ENCODE measurements at places on chromosomes 13 and 19.
A peak's percentile ranks its signal among the peaks of the same experiment; 100 is the strongest.

GRCh38 chr13:97535614-97536013, 101.6 kb downstream of the RAP2A start:
- no peak for DNase-seq

- no peak for DNase-seq
Measured at GRCh38 chr19:47414469-47414868, 4.9 kb downstream of the MEIS3 start.

- DNase-seq, result no peak
Measured at GRCh38 chr19:41863209-41863931, 3.3 kb downstream of the RPS19 start.

- DNase-seq, result no peak
Measured at GRCh38 chr13:49464085-49464484, 20.0 kb downstream of the SETDB2 start.

DNA sequence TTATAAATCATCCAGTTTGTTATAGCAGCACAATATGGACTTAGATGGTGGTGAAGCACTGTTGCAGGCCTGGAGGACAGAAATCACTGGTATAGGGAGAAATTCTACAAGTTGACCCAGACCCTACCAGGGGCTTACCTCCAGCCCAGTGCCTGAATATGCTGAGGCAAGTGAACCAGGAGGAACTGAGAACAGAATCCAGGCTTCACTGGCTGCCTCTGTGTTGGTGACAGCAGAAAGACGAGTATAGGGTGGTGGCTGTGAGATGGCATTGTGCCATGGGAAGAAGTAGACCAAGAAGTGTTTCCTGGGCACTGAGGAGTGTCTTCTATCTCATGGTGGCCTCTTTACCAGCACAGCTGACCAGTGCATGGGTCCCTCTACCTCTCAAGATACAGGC, 15.9 kb upstream of the EID2 start:
- no peak for DNase-seq

DNA sequence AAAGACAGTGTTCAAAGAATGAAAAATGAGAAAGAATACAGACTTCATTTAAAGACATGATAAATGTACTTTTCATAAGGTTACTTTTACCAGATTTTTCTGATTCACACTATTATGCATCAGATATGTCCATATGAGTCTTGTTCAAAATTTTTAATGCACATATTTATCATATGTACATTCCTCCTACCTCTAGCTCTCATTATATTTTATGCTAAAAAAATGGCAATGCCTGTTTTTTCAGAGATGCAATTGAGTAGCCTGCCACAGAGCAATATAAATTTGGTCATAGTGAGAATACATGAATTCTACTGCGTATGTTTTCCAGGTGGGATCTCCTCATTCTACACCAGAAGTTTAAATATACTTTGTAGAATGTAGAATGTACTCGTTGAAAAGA, 807.0 kb upstream of the SLITRK6 start:
- DNase-seq, result no peak

DNA sequence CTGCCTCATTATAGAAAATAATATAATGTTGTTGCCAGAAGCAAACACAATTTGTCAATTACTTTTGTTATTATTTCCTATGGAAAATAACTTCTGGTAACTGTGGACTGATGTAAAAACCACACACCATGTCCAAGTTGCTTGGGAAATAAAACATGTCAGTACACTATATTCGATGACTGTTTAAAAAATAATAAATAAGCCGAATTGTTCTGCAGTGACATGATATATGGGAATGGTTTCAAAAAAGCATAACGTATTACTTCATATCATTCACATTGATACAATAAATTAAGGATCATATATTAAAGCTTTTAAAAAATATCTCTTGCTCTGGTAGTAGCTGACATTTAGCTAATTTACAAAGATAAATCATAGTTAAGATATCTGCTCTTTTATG, 2062.1 kb downstream of the PCDH9 start:
- DNase-seq, result no peak

DNA sequence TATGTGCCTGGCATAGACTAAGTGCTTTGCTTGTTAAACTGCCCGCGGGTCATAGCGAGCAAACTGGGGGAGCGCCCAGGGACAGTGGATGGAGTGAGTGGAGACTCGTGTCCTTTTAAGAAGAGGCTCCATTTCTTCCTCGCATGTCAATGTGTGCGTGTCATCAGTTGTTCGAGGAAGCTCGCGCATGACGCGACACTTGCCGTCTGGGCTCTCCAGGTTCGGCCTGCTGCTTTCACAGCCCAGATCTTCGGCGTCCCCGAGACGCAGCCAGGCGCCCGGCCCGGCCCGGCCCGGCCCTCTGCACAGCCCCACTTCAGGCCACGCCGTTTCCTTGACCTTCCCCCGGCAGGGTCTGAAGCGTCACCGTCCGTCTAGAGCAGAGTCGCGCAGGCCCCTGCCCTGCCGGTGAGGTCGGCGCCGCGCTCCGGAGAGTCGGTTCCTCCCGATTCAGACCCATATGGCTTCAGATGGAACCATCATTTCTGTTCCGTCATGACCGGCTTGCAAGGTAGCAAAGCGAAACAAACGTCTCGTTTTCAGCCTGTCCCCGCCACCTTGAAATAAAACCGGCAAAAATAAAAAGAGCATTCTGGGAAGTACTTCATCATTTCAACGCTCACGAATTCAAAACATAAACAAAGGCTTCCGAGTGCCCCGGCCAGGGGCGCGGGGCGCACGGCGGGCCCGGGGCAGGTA, 599 bp upstream of the ARHGEF7 start:
- DNase-seq, result no peak

DNA sequence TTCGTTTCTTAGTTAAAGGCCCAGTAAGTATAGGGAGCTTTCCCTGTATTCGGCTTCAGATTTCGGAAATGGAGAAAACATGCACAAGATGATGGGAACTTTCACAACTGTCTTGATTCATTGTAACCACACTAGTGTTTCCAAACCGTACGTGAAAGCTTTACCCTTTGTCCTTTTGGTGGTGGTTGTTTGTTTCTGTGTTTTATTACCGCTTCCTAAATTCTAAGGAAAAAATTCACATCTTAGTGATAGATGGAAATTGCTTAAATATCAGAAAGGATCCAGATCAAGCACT, 504 bp upstream of the VWA8 start:
- DNase-seq, result no peak

GRCh38 chr19:46529622-46530451, 34.2 kb upstream of the PNMA8B start:
- DNase-seq, result peak; percentile 58

DNA sequence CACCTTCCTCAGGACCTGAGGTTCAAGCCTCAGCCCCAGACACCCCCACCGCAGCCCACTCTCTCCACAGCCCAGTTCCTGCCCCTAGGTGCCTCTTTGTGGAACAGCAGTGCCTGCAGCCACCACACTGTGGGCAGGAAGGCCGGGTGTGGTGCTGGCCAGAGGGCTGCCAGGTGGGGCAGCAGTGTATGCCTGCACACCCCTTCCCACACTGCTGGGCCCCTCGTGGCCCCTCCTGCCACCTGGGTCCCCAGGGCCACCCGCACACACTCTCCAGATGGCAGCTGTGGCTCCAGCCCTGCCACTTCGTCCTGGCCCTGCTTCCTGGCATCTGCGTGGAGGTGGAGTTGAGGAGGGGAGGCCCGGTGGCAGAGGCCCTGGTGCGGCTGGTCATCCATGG, 35.1 kb downstream of the HPN start:
- no peak for DNase-seq

DNA sequence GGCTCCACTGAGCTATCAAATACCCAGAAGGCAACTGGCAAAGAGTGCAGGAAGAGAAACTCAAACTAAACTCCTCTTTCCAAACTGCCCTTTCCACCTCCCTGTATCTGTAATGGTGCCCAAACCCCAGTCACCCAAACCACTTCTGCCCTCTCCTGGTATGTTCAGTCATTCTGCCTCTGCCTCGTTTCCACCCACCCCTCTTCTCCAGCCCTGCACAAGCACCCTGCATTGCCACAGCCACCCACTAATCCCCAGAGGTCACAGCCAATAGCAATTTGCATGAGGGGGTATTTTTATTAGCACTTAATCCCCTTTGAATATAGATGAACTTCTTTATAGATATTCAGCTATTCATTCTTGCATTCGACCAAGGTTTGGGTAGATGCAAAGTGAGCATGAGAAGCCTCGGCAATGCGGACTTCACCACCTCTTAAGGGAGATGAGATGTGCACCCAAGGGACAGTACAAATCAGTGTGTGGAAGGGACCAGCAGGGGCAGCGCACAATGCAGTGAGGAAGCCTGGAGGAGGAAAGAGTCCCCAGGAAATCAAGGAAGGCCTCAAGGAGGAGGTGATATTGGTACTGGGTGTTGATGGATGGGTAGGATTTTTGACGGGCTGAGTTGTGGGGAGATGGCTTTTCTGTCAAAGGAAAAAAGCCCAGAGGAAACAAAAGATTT, 12.4 kb downstream of the TMEM272 start:
- no peak for DNase-seq

GRCh38 chr13:43441899-43442499, 344.8 kb downstream of the ENOX1 start:
- no peak for DNase-seq

DNA sequence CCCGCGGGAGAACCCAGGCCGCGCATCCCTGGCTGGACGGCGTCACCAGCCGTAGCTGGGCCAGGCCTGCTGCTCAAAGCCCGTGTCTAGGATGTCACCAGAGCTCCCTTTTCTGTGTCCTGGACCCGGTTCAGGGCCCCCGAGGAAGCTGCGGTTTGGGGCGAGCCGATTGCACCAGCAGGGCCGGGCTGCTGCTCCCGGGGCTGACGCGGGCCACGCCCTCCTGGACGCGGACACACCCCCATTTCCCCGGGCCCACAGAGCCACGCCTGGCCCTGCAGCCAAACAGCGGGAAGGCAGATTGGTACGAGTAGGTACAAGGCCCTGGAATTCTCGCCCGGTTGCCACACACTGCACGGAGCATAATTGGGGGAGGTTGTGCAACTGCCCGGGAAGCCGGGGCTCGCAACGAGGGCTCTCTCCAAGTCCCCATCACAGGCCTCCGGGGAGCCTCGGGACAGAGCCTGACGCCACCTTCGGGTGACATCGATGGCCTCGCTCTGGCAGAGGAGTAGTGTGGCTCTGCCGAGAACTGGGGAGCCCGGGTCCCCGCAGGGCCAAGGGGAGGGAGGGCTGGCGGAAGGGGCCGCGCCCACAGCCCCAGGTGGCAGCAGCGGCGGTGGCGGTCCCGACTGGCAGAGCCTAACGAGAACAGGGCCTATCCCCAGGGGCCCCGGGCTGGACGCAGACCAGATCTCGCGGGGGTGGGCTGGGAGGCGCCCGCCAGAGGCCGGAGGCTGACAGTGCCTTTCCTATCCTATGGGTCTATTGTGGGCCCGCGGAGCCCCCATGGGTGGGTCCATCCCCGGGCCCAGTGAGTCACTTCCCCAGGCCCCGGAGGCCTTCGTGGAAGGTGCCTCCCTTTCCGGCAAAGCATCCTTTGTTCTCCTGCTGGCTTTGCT, 23.5 kb downstream of the KCTD15 start:
- DNase-seq, result peak; percentile 86

GRCh38 chr19:45418802-45419201, 4.9 kb downstream of the ERCC1 start:
- no peak for DNase-seq

DNA sequence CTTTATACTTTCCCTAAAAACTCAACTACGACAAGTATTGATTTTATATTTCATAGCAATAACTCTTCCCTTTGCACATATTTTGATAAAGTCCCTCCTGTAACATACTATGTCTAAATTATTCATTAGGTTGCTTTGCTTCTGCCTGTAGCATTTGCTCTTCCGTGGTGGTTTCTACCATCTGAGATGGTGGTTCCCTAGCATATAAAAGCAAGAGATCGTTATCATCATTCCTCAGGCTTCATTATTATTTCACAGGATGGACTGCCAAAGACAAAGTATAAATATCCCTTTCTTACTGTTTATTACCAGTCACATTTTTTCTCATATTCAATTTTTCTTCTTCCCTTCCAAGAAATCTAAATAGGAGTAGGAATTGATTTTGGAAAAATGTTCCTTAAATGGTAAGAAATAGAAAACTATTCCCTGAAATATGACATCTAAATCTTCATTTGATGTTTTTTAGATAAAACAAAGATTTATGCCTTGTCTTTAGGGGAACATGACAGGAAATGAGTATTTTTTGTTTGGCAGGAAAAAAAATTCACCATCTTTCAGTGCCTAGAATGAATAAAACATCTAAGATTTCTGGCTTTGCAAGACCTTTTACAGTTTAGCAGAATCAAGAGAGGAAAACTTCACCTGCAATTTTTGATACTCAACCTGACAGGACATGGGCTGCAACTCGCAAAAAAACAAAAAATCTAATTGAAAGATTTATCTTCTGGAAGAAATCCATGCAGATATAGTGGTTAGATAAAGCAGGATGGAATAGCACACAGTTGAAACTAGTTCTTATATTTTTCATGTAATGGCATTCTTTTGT, 340.0 kb downstream of the SPRY2 start:
- no peak for DNase-seq

GRCh38 chr19:10718205-10719196, 622 bp downstream of the DNM2 start:
- DNase-seq, result no peak

- peak; percentile 74 for DNase-seq
Measured at GRCh38 chr19:28878862-28879566, 333.9 kb downstream of the UQCRFS1 start.

DNA sequence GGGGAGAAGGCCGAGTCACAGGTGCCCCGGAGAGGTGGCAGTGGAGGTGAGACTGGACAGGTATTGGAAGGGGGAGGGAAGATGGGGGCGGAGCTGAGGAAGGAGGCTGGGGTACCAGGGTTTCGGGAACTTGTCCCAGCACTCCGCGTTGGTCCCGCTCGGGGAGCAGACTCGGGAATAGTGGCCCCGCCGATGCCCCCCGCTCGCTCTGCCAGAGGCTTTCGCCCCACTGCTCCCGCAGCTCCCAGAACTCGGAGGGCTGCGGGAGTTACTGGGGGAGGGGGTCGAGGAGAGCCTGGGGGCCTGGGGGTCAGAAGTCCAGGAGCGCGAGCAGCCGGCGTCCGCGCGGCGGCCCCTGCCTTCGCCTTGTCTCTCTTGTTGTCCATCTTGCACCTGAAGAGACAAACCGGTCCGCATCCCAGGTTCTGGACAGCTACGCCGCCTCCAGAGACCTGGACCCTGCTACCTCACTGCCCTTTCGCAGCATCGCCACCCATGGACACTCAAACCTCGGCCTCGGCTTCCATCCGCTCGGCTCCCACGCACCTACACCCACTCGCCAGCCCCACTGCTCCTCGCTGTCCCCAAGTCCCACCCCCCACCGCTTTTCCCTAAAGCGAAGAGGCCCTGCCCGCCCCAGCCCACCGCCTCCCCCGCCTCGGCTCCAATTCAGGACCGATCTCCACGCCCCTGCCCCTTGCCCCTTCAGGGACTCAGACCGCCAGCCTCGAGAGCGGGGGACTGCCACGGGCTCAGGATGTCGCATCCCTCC, 700 bp downstream of the PRR36 start:
- no peak for DNase-seq

GRCh38 chr13:36885901-36886300, 34.1 kb downstream of the SMAD9 start:
- no peak for DNase-seq

DNA sequence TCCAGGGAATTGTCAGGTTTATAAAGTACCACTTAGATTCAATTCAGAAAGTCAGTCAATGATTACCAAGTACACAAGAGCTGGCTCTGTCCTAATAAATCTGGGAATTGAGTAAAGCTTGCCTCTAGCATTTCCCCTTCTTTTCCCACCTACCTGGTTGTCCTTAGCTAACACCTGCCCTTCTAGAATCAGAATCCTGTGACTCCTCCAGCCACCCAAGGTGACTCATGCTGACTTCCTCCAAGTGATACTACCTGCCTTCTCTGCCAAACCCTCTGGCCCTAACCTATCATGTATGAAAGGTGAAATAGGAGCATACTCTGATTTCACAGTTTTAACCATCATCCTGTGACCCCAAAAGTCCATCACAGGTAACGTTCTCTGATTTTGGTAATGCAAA, 151.2 kb downstream of the DIAPH3 start:
- DNase-seq, result peak; percentile 45

All from LoVo (cell line).